ENCODE measurements at places on chromosomes 5 and 9.

GRCh38 chr9:16343249-16344237 lies 526.9 kb downstream of the BNC2 start:
- no peak for DNase-seq

- no peak for DNase-seq
Observed at GRCh38 chr5:15391704-15392397, 108.1 kb upstream of the FBXL7 start.

GRCh38 chr5:52269859-52270258 lies 517.9 kb upstream of the ITGA1 start:
- no peak for DNase-seq

DNA sequence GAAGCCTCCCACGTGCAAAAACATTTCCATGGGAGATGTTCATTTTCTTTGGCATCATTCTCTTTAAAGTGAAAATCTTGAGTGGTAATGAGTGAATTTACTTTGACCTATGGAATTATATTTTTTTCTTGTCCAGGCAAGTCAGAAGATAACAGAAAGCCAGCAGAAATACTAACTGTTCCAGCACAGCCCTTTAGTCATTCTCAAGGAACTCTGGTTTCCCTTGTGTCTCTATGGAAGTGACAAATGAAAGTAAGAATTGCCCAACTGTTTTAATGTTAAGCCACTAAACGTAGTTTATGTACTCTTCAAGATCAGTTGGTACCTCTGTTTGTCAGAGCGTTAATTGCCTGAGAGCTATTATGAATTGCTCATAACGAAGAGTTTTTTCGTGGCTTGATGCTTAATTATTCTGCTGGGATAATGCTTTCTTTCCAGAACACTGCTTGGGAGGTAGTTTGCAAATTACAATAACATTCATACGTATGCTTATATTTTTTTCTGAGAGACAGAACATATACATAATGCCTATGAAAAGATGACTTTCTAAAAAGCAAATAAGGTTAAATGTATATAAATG lies 84.5 kb upstream of the CER1 start:
- no peak for DNase-seq

DNA sequence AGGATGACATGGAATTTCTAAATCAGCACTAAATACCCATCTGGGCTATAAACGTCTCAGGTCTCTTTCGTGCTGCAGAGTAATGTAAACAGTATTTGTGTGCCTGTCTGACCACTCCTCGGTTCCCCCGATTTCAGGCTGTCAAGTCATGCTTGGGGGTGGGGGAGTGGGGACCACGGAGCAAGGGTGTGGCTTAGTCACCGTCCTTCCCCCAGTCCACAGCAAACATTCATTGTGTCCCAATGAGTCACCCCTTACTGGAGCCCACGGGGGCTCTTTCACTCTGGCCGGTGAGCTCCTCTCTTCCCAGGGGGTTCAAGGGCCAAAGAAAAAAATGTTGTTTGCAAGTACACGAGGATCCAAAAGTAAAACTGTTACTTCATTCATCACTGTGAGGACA lies 72.4 kb upstream of the ICE1 start:
- no peak for DNase-seq

DNA sequence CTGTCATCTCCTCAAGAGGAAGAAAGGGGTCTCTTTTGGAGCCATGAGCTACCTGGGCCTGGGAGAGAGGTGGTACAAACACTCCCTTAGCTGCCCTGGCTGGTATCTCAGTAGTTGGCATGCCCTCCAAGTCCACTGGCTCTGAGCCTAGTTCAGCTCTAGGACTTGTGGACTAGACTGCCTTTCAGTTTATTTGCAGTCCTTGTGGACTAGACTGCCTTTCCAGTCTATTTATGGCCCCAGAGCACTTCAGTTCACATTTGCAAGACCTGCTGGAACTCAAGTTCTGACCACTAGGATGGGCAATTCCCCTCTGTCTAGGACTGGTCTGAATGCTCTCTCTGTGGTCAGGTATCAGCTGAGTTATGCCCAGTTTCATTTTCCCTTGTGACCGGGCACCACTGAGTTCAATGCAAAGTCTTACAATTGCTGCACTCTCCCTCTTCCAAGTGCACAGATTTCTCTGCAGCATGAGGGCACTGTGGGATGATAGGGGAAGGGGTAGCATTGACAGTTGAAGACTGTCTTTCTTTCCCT lies 1019.0 kb downstream of the TAF11L14 start:
- DNase-seq: no peak

- DNase-seq: no peak
Observed at GRCh38 chr5:172082180-172082579, 75.7 kb upstream of the FBXW11 start.

DNA sequence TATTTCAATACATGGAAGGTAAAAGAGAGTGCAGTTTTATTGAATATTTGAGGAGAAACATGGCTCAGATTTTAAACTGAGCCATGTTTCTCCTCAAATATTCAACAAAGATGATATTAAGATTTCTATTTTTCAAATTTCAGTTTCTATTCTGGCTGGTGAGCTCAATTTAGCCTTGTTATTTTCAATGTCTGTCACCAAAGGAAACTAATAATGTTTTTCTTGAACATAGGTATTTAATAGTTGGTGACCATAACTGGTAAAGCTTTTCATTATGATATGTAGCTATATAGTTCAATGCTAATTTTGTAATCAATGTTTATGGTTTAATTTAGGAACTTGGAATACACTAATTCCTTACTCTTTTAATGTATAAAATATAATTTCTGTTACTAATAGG lies 177.4 kb downstream of the FER start:
- no peak for DNase-seq

DNA sequence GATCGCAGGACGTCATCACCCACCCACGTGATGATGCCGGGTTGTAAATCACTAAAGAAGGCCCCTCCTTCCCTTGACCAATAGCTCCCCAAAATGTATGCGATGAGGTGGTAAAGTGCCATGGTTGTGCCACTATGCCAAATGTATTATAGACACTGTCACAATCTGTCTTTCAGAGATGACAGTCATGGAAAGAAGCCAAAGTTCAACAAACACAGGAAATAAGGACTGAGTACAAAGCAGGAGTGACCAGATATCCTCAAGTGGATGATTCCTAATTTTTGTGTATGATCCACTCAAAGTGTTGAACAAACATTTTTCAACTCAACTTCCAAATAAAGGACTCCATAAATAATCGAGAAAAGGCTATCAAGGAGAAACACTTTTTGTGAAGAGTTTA lies 12.5 kb downstream of the GLIS3 start:
- DNase-seq: no peak

GRCh38 chr9:2599896-2600295 lies 21.7 kb upstream of the VLDLR start:
- DNase-seq: no peak

- DNase-seq: no peak
Observed at GRCh38 chr9:120768886-120769285, 24.3 kb downstream of the FBXW2 start.

GRCh38 chr5:92641031-92641962 lies 939.7 kb downstream of the NR2F1-AS1 start:
- peak; percentile 74 for DNase-seq

DNA sequence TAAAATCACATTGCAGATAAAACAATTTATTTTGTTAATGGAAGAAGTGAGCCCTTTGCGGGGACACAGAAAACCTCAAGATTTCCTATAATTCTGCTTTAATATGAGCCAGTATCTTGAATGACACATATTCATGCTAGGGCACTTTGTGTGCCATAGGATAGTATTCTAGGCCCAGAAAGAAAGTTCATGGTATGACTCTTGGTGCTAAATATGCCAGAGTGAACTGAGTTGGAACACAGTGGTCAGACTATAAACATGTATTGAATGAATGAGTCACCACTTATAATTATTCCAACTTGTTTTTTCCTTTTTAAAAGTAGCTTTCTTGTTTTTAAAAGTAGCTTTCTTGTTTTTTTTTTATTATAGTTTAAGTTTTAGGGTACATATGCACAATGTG lies 46.0 kb downstream of the ADAMTS19 start:
- DNase-seq: no peak

DNA sequence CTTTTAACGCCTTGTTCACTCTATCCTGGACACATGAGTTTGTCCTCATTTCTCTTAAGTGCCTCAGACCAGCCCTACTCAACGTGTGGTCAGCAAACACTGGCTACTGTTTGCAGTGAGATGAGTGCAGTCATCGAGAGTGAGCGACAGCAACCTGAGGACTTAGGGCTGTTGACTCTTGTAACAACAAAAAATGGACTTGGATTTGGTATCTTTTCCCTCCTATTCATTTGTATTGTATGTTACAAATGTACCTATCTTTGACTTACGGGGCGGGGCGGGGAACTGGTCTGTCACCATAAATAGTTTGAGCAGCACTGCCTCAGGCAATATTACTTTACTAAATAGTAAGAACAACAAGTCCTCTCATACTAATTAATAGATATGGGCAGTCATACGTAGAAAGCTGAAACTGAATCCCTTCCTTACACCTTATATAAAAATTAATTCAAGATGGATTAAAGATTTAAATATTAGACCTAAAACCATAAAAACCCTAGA lies 84.1 kb downstream of the TLE1 start:
- no peak for DNase-seq

DNA sequence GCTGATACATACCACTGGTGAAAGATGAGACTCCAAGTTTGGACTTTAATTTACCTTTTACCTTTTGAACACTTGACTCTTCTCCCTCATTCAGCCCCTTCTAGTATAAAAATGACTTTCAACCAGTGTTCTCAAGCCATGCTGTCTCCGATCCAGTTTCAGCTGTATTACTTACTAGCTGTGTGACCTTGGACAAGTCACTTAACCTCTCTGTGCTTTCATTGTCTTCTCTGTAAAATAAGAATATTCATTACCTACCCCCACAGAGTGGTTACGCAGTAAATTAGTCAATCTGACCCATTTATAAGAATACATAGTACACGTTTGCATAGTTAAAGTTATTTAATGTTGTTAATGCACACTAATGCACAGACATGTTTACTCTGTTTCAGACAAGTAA lies 12.6 kb upstream of the CEMIP2 start:
- DNase-seq: no peak

GRCh38 chr5:6395102-6395445 lies 16.7 kb upstream of the MED10 start:
- DNase-seq: no peak

GRCh38 chr5:123710031-123710430 lies 198.1 kb downstream of the CSNK1G3 start:
- no peak for DNase-seq

GRCh38 chr5:158974775-158975174 lies 124.9 kb downstream of the EBF1 start:
- no peak for DNase-seq

DNA sequence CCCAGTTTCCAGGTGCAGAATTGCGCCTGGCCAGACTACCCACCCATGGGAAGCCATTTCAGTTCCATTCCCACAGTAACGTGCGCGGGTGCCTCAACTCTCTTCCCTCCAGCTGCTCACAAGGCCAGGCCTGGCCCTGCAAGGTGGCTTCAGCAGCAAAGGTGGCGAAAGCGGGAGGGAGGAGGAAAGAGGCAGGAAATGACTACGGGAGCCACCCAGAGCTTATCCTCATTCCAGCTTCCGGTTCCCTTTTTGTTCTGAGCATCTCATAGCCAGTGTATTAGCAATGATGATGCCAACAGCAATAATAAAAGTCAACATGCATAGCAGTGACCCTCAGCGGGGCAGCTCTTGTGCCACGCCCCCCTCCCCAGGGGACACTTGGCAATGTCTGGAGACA lies 101.5 kb upstream of the BOD1 start:
- DNase-seq: no peak

DNA sequence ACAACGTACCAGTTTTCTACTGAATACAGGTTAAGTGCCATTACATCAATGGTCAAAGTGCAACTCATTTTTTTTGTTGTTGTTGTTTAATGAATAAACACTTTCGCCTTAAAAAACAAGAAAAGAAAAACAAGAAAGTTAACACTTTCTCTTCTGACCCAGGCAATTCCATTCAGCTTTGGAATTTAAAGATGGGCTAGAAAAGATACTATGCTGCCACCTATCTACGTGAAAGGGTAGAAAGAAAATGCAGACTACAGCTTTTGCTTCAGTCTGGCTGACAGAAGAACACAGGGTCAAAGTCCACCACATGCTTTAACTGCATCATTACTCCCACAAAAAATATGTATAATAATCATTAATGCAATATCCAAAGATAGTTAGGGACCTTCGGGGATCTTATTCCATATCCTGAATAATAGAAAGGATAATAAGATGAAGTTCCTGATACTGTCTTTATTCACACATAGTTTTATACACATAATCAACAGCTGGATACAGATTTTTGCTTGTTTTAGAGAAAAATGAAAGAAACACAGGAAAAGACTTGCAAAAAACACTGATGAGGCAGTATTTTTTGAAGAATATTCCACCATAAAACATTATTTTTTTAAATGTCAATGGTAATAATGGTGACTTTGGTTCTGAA lies 40.4 kb downstream of the ZDHHC21 start:
- peak; percentile 100 for DNase-seq

DNA sequence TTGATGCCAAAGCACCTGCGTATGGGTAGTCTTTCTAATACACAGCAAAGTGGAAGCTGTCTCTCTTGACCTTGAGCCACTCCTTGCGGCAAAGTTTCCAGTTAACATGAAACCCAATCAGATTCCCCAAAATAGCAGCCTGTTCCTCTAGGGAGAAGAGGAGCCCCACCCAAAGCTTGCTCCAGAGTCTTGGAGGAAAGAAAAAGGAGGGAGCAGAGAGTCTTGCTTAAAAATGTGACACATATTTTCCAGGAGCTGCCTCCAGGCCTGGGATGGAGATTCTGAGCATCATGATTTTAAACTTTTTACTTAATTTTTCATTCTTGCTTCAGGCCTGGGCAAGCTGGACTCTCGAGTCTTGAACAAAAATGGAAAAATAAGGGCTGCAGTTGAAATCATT lies 223.5 kb upstream of the TNC start:
- no peak for DNase-seq

- no peak for DNase-seq
Observed at GRCh38 chr5:139636207-139636792, 11.8 kb upstream of the CXXC5 start.

DNA sequence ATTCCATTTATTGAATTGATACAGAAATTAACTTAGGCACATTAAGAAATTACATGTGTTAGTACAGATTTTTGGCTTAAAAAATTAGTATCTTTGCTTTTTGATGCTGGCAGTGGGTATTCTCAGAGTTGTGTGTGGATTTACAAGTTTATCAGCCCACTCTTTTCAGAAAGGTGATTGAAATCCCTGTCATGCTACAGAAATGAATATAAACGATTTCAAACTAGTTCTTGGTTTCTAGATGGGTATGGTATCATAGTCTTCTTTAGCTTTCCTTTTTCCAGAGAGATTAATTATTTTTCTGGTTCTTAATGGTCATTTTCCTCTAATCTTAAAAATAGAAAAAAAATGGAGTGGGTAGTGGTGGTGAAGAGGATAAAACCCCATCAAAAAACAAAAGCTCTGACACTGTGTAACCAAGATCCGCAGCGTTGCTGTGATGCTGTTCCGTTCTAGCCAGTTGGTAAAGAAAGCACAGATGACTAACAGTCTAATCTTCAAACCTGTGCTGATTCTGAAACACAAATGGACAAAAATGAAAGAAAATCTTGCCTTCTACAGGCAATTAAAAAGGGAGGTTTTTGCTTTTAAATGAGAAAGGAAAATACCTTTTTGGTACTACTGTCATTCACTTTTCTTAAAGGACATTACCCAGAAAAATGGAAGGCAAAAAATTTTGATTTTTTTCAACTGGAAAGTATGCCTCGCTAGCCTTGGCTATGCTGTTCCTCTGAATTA lies 5.2 kb downstream of the LRRTM2 start:
- no peak for DNase-seq

GRCh38 chr5:88948746-88949600 lies 66.0 kb upstream of the MEF2C start:
- no peak for DNase-seq
